Activated CD4-positive, alpha-beta T cell treated with anti-CD3 and anti-CD28 coated beads, Interleukin-2, amount 10 ng/mL, durations not matched to agents 7 days and 5 days (primary cell): ENCODE measurements at places on chromosomes 4 and X. TPM values are rescaled to one million over a fixed set of nuclear protein-coding genes. Genes with fewer than 3 reads are reported as not detected.

PNMA6A gene
- 0.23 TPM for total RNA-seq

DNA sequence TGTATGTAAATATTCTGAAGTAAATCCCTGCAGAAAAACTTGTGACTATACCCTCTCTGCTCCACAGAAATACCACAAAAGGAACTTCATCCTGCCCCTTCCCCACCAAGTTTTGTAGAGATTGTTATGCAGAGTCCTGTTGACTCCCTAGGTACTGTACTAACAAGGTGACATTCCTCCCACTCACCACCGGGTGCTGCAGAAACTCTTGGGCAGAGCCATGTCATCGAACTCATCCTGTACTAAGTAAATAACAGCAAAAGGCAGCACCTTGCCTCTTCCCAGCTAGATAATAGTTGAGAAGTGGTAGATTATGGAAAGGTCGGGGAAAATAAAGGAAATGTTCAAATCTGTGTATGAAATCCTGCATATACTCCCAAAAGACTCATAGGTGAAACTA lies 233.3 kb downstream of the STPG2 start:
- DNase-seq = no peak

GRCh38 chr4:70449220-70449619 lies 22.8 kb upstream of the MUC7 start:
- DNase-seq = no peak

- no peak for DNase-seq
Measured at GRCh38 chrX:45011597-45011996, 138.6 kb downstream of the KDM6A start.

GRCh38 chr4:16031546-16032395 lies 52.1 kb downstream of the PROM1 start:
- DNase-seq = no peak

FGA gene
- total RNA-seq = not detected

DNA sequence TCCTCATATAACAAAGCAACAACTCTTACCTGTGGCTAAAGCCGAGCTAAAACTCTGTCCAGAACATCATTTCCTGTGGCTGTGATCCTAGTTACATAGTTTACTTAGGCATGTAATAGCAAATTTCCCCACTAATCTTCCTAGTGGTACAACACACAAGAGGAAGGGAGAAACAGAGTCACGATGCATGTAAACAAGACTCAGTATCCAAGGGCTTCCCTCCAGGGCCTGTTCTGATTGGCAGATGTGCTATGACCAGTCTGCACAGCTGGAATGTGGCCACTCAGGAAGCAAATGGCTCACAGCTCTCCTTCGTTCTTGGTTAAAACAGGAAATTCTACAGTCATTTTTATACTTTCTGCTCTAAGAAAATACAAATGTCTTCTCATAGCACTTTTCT lies 49.2 kb upstream of the PRSS48 start:
- DNase-seq = no peak
